CD4-positive, alpha-beta T cell treated with Interleukin-1 beta for 1 hour (primary cell): ENCODE measurements at places on chromosomes 4 and X.
A peak's percentile ranks its signal among the peaks of the same experiment; 100 is the strongest.

GRCh38 chrX:4110964-4111363 is 397.5 kb upstream of the PRKX start:
- DNase-seq, result no peak

DNA sequence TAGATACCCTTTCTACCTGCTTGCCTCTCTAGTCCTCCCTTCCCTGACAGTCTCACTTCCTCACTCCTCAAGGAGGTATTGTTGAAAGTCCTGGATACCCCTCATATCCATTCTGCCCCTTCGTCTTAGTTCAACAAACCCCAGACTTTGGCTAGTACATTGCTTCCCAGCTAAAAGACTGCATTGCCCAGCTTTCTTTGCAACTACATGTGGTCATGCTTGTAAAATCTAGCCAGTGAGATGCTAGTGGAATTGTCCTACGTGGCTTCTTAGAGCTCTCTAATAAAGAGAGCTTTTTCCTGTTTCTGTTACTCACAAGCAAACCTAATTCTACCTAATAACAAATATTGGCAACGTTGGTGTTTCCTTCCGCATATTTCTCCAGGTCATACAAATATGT is 237.9 kb upstream of the PSAPL1 start:
- DNase-seq, result no peak

- DNase-seq, result peak; percentile 57
Observed at GRCh38 chr4:10106421-10107039, 10.1 kb downstream of the WDR1 start.

GRCh38 chrX:129590596-129590995 is 50.5 kb downstream of the OCRL start:
- no peak for DNase-seq

- no peak for DNase-seq
Observed at GRCh38 chrX:23980011-23980441, 47.0 kb downstream of the KLHL15 start.

DNA sequence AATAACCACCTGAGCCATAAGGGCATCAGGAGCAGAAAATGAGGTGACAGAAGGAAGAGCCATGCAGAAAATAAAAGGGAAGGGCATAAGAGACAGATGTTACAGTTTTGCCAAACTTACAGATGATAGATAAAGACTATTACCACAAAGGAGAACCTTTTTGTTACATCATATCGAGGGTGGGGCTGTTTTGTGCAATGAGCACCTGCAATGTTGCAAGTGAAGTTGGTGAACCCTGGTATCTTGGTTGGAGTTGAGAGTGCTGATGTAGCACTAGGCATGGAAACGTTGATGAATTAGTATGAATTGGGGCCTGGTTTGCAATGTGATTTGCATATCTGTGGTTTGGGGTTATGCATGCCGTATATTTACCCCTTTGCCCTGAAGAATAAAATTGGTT is 119.8 kb upstream of the TEX13D start:
- no peak for DNase-seq

DNA sequence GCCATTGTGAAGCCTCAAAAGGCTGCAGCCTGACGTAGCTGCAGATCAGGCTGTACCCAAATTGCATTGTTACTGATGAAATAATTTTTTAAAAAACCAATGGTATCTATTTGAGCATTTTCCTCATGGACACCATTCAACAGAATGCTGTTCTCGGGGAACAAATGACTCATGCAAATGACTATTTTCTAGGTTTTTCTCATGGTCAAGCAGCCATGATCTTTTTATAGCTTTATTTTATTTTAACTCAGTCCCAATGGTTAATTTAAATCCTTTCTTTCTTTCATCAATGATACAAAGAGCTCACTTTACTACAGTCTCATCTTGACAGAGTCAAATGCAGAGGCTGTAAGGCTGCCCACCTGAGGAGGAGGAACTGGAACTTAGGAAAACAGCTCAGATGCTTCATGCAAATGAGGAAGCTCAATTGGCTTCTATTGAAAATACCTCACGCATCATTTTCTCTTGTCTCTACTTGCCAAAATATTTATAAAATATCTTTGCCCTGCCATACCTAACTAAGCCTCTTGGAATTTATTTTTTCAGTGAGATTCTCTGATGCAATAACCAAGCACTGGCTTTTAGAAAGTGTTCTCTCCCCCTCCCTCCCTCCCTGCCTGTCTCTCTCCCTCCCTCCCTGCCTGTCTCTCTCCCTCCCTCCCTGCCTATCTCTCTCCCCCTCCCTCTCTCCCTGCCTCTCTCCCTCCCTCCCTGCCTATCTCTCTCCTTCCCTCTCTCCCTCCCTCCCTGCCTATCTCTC is 81.0 kb downstream of the SORBS2 start:
- DNase-seq, result no peak

- DNase-seq, result no peak
Observed at GRCh38 chr4:57162499-57163019, 52.4 kb upstream of the IGFBP7 start.

- DNase-seq, result no peak
Observed at GRCh38 chr4:67988991-67989390, 25.7 kb upstream of the TMPRSS11A start.

DNA sequence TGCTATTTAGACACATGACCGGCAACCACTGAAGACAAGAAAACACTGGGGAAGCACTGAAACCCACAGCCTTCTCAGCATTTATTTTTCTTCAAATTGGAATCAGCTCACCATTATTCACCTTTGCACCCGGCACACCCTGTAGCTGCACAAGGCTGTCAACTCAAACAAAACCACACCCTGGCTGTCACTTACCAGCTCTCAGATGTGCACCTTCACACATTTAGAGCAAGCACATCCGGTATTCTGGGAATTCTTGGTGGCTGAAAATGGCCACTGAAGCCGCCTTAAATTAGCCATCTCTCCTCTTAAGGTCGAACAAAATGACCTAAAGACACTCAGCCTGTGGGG is 5.9 kb downstream of the ZFYVE28 start:
- peak; percentile 72 for DNase-seq

GRCh38 chr4:7941111-7941964 is 1.7 kb upstream of the AFAP1 start:
- DNase-seq, result no peak

- DNase-seq, result peak; percentile 8
Observed at GRCh38 chr4:122508083-122508482, 51.6 kb upstream of the IL2 start.

DNA sequence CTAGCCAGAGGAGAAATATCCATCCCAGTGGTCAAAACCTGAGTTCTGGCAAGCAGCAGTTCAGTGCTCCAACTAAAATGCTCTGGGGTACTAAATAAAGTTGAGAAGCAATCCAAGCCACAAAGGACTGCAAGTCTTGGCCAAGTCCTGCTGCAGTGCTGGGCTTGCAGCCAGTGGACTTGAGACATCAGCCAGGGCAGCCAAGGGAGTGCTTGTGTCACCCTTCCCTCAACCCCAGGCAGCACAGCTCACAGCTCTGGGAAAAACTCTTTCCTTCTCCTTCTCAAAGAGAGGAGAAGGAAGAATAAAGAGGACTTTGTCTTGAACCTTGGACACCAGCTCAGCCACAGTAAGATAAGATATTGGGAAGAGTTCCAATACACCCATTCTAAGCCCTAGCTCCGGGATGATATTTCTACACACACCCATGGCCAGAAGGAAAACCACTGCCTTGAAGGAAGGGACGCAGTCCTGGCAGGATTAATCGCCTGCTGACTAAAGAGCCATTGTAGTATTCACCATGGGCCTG is 99.8 kb downstream of the PTCHD1 start:
- DNase-seq, result no peak

GRCh38 chr4:125368671-125369081 is 53.9 kb downstream of the FAT4 start:
- no peak for DNase-seq

- no peak for DNase-seq
Observed at GRCh38 chrX:150868625-150869024, 29.8 kb downstream of the CD99L2 start.

DNA sequence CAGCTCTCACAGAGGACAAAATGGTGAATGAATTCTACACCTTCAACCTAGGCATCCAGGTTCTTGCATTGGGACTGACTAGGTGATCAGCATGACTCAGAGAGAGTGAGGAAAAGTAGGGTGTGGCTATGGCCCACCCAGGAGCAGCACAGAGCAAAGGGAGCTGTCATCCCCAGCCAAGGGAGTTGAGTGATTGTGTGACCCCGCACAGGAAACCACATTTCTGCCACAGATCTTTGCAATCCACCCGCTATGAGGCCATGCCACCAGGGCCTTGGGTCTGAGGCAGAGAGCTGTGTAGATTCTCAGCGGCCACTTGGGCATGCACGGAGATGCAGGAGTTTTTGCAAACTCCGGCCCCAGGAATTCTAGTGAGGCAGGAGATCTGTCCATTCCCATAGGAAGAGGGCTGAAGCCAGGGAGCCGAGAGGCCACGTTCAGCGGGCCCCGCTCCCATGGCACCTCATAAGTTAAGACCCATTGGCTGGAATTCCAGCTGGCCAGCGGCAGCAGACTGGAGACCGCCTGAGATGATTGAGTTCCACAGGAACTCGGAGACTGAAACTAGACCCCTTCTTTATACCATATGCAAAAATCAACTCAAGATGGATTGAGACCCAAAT is 75.9 kb downstream of the NAA11 start:
- no peak for DNase-seq

- peak; percentile 65 for DNase-seq
Observed at GRCh38 chr4:186201535-186202230, 10.3 kb downstream of the CYP4V2 start.

GRCh38 chr4:17762726-17763125 is 18.7 kb downstream of the FAM184B start:
- no peak for DNase-seq

DNA sequence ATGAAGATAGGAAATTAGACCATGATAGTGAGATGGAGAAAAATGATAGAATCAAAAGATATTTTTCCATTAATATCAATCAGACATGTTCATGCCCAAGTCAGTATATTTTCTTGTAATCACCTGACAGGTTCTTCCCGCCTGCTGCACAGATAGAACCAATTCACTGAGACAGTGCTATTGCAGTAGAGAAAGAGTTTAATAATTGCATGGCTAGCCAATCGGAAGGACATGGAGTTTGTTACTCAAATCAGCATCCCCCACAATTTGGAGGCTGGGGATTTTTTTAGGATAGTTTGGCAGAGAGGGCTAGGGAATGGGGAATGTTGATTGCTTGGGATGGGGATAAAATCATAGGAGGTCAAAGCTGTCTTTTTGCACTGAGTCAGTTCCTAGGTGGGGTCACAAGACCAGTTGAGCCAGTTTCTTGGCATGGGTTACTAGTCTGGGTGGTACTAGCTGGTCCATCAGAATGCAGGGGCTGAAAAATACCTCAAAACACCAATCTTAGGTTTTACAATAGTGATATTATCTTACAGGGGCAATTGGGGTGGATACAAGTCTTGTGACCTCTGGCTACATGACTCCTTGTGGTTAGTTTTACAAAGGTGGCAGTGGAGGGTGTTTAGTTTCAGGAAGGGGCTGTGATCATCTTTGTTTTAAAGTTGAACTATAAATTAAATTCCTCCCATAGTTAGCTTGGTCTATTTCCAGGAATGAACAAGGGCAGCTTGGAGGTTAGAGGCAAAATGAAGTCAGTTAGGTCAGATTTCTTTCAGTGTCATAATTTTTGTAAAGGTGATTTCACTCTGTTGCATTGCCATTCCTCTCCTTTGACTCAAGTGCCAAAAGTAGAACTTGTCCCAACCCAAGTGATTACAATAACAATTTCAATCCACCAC is 100.3 kb upstream of the PDE5A start:
- no peak for DNase-seq

DNA sequence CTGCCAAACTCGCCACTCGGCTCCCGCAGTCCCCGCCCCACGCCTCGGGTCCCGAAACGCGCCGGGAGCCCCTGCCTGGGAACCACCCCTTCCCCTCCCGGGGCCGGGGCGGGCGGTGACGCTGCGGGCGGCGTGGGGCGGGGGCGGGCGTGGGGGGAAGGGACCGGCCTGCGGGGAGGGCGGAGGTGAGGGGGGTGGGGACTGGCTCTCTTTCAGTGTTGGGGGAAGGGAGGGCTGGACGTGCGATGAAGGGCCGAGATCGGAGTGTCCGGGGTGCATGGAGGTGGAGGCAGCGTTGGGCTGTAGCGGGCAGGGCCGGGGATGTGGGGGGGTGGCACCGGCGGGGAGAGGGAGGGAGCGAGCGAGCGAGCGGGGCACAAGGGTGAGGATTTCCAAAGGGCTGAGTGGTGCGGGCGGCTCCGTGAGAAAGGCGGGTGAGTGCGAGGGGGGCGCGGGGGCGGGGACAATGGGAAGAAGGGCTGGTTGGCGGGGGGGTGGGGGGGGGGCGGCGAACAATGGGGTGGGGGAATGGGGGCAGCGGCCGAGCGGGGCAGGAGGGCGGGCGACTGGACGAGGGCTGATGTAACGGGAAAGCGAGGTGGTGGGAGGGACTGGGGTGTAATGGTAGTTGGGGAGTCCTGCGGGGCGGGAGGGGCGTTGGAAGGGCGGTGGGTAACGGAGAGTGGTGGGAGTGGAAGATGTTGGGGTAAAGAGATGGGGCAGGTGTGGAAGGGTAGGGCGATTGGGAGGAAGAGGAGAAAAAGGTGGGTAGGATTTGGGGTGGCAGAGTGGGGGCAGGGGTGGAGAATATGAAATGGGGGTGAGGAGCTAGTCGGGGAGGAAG is 578 bp downstream of the DCUN1D4 start:
- DNase-seq, result peak; percentile 40

GRCh38 chrX:124548571-124548970 is 202.2 kb downstream of the SH2D1A start:
- DNase-seq, result no peak

GRCh38 chr4:561426-561825 is 14.7 kb downstream of the TMEM271 start:
- DNase-seq, result no peak

GRCh38 chr4:123397144-123398065 is 810 bp downstream of the SPRY1 start:
- peak; percentile 41 for DNase-seq

- no peak for DNase-seq
Observed at GRCh38 chr4:142728233-142728632, 117.9 kb downstream of the INPP4B start.

- no peak for DNase-seq
Observed at GRCh38 chrX:85897362-85898126, 149.8 kb downstream of the CHM start.

GRCh38 chr4:159655547-159655946 is 552.7 kb downstream of the RAPGEF2 start:
- DNase-seq, result no peak

GRCh38 chr4:28373191-28373590 is 1512.5 kb downstream of the STIM2 start:
- no peak for DNase-seq

DNA sequence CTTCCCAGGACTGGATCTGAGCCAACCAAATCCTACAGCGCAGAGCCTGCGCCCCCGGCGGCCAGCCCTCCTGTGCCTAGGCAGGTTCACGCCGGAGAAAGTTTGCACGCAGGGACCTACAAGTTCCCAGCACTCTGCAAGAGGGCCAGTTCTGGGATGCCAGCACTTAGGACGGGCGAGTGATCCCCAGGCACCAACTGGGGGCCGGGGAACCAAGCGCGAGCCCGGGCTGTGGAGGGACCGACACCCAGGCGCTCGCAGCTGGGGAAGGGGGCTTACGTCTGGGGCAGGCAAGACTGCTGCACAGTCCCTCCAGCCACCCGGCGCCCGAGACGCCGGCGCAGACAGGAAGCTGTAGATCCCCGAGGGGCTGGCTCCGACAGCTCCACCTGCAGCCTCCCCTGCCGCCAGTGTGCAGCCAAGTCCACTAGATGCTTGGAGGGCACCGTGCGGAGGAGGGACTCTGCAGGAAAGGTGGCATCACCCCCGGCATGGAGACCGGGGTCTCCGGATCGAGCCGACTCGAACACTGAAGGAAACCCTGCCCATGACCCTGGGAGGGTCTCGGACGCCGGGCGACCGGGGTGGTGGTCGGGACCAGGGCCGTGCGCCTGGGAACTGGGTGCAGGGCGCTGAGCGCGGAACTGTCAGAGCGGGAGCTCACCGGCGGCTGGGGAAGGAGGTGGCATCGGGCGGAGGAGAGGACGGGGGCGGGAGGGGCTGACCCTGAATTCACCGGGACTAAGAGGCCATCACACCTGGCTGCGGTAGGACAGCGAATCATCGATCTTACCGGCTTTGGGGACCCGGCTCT is 566 bp downstream of the CORIN start:
- DNase-seq, result peak; percentile 33
